H1 (cell line): ENCODE measurements at places on chromosomes 1 and 21.

- no peak for DNase-seq
Observed at GRCh38 chr1:43786201-43786958, 79.0 kb downstream of the ST3GAL3 start.

DNA sequence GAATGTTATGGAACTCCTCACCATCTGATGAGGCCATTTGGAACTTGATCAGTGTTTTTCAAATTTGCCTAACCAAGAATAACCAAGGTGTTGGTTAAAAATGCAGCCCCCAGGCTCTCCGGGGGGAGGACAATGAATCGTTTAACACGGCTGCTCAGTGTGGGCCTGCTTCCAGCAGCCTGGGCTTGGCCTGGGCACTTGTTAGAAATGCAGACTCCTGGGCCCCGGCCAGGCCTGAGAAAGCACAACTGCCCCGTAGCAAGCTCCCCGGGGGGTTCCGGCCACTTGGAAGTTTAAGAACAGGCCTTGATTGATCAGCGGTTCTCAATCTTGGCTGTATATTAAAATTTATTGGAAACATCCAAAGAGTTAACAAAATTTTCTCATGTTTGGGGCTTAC is 22.8 kb upstream of the C2CD2 start:
- no peak for DNase-seq

- DNase-seq, result no peak
Observed at GRCh38 chr1:43651902-43652301, 2.0 kb downstream of the KDM4A start.

DNA sequence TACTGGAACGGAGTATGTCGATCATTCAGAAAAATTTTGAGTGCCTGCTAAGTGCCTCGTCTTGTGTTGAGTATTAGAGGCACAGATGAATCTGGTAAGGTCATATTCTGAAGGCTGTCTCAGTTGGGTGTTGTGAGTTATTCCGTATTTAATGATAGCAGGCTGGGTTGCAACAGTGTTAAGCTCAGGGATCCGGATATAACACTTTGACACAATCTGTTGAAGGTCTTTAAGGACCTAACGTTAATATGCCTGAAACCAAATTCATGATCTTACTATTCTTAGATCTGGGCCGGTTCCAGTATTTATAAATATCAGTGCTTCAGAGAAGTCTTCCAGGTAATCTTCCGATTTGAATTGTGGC is 555 bp downstream of the PRPF38A start:
- no peak for DNase-seq

DNA sequence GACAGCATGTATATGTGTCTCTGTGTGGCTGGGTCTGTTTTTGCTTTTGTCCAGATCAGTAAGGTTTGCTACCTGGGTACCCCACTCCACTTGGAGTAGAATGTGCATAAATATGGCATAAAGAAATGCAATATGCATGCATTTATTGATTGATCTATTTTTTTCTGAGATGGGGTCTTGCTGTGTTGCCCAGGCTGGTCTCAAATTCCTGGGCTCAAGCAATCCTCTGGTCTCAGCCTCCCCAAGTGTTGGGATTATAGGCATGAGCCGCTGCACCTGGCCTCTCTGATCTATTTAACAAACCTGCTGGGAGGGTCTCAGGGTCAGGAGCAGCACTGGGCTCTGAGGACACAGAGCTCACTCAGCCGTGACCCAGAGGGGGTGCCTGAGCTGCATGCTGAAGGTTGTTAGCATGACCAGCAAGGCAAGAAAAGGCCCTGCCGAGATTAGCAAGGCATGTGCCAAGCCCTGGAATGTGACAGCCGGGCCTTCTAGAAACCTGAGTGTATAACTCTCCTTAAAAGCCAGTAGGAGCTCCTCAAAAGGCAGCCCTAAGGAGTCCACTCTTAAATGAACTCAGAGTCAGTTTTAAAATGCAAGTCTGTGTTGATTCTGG is 22.5 kb downstream of the PCSK9 start:
- no peak for DNase-seq

- DNase-seq, result no peak
Observed at GRCh38 chr1:81032973-81033425, 767.7 kb upstream of the ADGRL2 start.

GRCh38 chr1:206583707-206584648 is 28.3 kb downstream of the EIF2D start:
- DNase-seq, result peak; percentile 36

DNA sequence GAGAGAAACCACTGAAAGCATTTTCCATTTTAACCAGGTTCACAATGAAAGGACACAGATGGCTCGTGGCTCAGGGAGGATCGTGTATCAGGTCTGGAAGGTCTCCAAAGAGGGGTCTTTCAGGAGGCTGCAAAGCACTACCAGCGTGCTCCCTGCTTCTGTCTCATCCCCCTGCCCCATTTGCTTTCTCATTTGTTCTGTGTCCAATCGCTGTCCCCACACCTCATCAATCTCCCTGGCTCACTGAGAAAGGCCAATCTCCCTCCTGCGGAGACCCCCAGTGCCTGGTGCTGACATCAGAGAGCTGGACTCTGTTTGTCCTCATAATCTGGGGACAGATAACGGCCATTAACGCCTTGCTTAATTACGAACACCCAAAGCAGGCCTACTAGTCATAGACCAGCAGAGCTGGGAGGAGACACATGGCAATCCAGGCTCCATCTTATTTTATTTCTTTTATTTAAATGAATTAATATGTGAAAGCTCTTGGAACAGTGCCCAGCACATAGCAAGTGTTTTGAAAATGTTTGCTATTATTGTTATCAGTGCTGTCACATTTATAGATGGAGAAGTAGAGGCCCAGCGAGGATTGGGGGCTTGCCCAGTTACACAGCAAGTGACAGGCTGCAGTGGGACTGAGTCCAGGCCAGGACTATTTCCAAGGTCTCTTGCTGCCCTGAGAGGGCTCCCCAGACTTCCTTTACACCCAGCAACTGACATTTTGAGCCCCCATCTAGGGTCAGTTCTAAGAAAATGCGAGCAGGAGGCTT is 341.0 kb upstream of the USP24 start:
- no peak for DNase-seq

DNA sequence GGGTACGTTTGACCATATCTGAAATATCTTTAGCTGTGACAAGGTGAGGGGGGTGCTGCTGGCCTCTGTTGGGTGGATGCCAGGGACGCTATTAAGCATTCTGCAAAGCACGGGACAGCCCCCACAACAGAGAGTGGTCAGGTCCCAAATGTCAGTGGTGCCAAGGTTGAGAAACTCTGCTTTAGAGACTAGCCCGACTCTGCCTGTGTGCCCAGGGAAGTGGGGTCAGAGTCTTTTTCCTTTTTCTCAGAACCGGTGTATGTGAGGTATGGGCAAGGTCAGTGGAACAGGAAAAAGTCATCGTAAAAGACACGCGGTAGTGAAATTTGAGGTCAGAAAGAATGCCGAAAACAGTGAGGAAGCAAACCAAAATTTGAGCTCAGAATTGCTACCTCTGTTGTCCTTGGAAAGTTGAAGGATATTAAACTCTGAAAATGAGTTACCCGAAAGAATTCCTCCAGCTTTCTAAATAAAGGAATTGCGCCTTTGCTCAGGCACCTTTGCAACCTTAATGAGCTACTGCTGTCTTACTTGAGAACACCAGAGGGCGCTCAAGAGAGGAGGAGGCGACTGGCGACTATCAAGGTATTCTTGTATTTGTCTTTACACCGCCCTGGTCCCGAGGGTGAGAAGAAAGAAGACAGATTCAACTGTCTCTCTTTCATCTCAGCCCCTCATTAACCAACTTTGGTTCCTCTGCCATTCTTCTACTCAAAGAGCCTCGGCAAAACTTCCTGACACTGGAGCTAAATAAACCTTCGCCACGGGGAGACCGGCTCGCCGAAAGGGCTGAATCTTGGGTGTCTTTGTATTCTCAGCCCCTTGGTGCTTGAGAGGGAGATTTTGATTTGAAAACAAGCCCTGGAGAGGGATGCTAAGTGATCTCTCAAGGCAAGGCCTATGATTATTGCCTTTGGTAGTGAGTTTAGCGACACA is 85.4 kb upstream of the OLIG2 start:
- DNase-seq, result no peak

GRCh38 chr1:60255565-60255964 is 182.0 kb upstream of the C1orf87 start:
- no peak for DNase-seq

DNA sequence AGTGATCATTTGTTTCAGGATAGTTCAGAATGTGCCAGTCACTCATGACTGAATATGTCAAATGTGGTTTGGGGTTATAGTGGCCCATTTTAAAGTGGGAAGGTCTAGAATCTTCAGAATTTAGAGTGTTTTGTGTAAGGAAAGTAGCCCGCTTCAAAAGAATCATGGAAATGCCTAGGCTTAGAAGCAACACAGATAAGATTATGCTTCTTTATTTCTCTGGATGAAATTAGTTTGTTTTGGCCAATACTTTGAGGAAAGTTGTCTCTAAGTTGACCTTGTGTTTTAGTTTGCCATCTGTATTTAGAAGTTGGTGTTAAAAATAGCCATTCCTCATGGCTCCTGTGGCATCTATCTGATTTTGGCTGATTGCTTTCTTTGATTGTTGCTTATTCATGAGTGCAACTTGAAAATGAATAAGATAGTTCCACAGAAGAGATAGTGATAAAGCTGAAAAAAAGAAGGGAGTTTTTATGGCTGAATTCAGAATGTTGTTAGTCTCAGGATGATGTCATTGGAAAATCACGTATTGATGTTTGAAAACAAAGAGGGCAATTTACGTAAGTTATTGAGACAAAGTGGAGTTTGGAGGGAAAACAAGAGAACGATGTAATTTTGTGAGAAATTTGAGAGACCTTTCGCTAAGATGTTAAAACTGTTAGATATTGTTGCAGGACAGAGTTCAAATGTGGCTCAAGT is 71.9 kb downstream of the PLA2G4A start:
- DNase-seq, result no peak

DNA sequence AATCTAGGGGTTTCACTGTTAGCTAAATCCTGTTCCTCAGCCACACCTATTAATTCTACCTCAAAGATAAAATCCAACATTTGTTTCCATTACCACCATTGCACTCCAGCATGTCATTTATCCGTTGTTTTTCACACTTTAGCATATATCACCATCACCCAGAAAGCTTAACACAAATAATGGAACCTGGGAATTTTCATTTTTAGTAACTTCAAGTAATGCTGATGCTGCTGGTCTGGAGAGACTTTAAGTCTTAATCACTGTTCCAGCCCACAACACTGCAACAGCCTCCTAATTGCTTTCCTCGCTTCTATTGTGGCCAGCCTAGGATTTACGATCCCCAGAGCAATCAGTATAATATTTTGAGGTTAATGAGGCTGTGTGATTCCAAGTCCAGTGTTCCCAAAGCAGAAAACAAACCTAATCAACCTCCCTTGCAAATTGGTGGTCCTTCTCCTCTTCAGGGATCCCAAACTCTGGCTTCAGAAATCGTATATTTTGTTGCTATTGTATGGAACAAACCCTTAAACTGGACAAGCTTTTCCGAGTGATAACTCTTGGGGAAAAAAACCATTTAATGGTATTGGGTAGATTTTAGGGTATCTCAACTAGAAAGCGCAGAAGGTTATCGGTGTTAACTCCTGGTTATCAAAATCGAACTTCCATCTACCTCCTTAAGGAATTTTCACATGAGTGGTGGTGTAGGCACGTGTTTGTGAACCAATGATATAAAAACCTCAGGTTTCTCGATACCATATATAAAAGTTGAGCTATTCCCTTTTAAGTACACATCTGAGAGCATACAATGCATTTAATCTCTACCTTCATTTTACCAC is 50.0 kb upstream of the BOLA1 start:
- no peak for DNase-seq

GRCh38 chr21:38476385-38476784 is 21.9 kb downstream of the ERG start:
- no peak for DNase-seq

DNA sequence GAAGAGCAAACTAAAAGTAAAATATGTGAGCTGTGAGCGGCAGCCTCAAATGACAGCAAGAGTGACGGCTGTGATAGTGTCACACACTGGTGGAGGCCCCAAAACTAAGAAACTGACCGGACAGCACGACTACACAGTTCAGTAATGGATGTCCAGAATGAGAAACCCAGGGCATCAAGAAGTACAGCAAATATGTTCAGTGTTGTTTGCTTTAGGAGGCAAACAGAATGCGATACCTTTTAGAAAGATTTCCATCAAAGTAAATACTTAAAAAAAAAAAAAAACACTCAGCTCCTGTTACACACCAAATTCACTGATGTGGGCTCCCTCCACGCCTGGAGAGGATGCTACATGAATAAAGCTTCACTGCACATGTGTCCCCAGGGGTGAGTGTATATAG is 1.1 kb upstream of the PKP1 start:
- no peak for DNase-seq

- DNase-seq, result no peak
Observed at GRCh38 chr1:20546637-20547036, 5.7 kb upstream of the FAM43B start.

DNA sequence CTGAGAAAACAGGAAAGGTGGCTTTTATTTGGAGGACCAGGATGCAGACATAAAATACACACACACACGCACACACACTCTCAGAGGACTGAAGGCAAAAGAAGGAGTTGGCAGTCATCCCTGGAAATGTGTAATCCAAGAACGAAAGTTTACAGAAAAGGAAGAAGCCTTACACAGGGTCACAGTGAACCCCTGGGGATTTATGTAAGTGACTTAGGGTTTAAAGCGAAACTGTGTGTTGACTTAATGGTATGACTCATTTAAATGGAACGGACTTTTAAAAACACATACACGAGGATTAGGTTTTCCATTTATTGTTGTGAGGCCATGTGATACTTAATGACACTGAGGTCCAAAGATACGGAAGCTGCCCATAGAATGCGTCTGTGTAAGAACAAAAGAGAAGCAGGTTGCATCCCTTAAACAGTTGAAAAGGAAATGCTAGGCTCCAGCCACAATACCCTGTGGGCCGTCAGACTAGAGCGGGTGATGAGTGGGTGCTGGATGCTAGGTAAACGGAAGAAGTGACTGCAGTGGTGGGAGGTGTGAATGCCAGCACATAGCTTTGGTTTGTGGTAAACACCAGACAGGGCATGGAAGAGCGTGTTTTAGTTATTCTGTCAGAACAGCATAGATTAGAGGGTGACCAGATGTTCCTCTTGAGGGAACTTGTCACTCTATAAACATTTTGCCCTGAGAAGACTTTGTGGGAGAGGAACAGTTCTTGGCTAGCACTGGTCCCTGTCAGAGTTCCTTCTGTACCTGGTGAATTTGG is 21.6 kb upstream of the BCL10 start:
- no peak for DNase-seq

DNA sequence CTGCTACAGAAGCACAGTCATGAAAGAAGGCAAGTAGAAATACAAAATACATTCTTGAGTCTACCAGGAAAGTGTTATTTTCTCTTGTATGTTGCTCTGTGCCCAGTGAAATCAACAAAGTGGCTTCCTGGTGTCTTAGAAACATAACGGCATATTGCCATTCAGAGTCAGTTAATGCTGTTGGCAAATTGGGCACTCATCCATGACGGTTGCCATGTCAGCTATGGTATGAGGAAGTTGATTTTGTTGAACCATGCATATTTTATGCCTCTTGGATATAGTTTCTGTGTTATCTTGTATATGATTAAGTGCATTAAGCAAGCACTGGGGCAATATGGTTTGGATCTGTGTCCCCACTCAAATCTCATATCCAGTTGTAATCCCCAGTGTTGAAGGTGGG is 153.1 kb upstream of the CXADR start:
- no peak for DNase-seq

- DNase-seq, result peak; percentile 56
Observed at GRCh38 chr1:204102029-204102611, 29.2 kb downstream of the SOX13 start.

GRCh38 chr1:207362962-207363860 is 41.7 kb downstream of the CD55 start:
- no peak for DNase-seq
